Activated gamma-delta T cell treated with Interleukin-2 at 50 U/mL for 16 hours (primary cell): ENCODE measurements at places on chromosomes 6 and 20.

DNA sequence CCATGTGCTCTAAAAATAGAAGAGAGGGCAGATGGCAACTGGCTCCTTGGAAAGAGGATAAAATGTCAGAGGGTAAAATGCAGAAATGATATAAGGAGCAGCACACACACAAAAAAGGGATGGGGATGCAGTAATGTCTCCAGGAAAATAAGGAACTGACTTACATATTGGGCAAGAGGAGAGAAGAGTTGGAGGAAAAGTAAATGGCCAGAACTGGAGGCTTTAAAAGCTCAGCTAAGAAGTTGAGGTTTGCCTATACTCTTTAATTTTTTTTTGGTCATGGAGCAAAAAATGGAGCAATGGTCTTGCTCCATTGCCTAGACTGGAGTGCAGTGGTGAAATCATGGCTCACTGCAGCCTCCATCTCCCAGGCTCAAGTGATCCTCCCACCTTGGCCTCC, 93.7 kb downstream of the SULF2 start:
- no peak for DNase-seq

- DNase-seq = no peak
Measured at GRCh38 chr20:24769878-24770627, 179.0 kb upstream of the CST7 start.

GRCh38 chr20:63205896-63206295, 10.0 kb downstream of the YTHDF1 start:
- no peak for DNase-seq

GRCh38 chr20:16846006-16846405, 97.8 kb downstream of the OTOR start:
- DNase-seq = no peak

GRCh38 chr6:105881608-105882007, 204.5 kb upstream of the PRDM1 start:
- no peak for DNase-seq

- DNase-seq = no peak
Measured at GRCh38 chr20:40521962-40522361, 167.1 kb downstream of the MAFB start.

GRCh38 chr20:9518576-9519175, 4.3 kb downstream of the LAMP5 start:
- DNase-seq = no peak

DNA sequence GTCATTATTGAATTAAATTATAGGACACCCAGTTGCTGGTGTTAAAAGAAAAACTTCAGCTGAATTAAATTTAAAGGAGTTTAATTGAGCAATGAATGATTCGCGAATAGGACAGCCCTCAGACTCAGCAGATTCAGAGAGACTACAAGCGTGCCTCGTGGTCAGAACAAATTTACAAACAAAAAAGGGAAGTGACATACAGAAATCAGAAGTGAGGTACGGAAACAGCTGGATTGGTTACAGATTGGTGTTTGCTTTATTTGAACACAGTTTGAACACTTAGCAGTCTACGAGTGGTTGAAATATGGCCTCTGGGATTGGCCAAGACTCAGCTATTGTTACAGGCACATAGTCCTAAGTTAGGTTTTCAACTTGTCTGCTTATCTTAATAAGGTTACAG, 25.8 kb upstream of the TNFRSF21 start:
- no peak for DNase-seq

DNA sequence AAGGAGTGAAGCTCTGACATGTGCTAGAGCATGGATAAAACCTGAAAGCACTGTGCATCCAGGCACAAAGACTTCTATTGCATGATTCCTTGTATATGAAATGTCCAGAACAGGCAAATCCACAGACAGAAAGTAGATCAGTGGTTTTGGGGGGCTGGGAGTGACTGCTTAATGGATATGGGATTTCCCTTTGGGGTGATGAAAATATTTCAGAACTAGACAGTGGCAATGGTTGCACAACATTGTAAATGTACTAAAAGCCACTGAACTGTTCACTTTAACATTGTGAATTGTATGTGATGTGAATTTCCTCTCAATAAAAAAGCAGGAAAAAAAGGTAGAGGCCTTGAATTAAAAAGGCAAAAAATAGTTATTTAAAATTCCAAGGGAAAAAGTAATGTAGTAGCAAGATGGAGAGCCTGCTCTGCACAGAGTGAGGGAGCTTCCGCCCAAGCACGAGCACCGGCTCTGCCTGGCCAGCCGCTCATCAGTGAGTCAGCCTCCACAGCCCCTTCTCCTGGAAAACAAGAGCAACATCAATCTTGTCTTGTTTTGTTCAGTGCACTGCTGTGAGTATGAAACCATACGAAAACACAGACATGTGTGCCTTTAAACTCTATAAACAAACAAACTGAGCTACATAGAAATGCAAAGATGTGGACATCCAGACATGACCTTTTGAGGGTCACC, 74.6 kb upstream of the THBS2 start:
- no peak for DNase-seq

DNA sequence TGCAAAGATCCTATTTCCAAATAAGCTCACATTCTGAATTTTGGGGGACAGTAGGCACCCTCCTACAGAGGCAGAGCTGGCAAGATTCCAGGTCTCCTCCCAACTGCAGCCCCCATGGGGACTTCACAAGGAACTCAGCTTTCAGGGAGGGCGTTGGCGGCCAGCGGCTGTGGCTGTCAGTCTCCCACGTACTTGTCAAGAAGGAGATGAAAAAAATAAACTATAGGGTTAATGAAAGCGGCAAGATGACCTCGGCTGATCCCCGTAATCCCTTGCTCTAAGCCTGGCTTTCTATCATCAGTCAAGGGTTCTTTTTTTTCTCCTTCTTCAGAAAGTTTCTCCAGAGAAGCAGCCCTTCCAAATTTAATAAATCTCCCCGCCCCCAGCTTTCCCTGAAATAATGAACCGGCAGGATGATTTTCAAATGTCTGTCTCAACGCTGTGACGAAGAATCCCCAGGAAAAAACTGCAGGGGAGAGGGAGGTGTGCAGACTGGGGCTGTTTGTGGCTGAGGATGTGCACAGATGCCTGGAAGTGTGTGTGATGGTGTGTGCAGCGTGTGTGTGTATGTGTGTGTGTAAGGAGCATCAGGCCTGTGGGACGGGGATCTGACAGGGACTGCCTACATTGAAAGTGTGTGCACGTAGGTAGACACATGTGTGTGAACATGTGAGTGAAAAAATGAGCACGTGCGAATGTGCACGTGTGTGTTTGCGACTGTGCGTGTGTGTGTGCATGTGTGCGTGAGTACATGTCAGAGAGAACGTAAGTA, 78.7 kb downstream of the SLC2A10 start:
- DNase-seq = no peak

- DNase-seq = no peak
Measured at GRCh38 chr20:2707353-2708072, 14.9 kb downstream of the EBF4 start.
